Substantia nigra (tissue), 51 donors: ENCODE measurements at places on chromosomes 1 and 21.
A peak's percentile ranks its signal among the peaks of the same experiment; 100 is the strongest.

DNA sequence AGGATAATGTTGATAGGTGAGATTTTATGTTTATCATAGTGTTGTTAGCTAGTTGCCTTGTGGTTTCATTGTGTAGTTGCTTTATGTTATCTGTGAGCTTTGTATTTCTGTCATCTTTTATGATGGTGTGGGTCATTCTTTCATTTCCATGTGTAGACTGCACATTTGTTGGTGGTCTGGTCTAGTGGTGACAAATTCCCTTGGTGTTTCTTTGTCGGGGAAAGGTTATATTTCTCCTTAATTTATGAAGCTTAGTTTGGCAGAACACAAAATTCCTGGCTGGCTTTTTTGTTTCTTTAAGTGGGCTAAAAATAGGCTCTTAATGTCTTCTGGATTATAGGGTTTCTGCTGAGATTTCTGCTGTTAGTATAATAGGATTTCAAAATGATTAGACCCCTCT is 347.2 kb upstream of the ADAMTS5 start:
- DNase-seq, result no peak

- no peak for DNase-seq
Measured at GRCh38 chr1:89125913-89126580, at the start of gene GBP2. Gene GBP2 (minus strand): TSS chr1:89126114. CDS start chr1:89121966, 4,148 bp downstream.

GRCh38 chr1:172351346-172351745 is 69.1 kb upstream of the C1orf105 start:
- no peak for DNase-seq

GRCh38 chr1:49356594-49356993 is 579.9 kb upstream of the BEND5 start:
- DNase-seq, result no peak

DNA sequence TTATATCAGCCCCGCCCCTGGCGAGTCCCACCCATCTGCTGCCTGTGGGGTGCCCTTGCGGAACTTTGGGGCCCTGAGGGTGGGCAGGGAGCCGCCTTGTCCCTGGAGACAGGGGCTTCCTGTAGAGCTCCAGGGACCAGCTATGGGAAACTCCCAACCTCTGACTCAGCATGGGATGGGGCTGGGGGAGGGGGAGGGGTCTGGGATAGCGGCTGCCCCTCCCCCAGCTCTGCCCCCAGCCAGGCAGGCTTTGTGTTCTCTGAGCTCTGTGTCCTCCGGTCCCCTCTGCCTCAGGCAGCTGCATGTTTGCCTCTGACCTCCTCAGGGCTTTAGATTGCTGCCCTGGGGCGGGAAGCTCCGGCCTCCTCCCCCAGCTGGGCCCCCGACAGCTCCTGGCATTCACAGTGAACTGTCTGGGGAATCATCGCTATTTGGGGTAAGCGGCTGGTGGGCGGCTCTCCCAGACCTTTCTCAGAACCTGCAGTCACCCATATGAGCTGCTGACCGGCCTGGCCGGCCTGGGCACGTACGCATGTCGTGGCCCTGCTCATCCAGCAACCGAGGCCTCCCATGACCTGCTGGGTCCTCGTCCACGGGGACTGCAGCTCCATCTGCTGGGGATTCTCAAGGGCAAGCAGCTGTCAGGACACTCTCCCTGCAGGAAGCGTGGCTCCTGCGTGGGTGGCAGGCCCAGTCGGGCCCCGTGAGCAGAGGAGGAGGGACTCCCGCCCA is 17.1 kb downstream of the ARHGEF16 start:
- peak; percentile 23 for DNase-seq

DNA sequence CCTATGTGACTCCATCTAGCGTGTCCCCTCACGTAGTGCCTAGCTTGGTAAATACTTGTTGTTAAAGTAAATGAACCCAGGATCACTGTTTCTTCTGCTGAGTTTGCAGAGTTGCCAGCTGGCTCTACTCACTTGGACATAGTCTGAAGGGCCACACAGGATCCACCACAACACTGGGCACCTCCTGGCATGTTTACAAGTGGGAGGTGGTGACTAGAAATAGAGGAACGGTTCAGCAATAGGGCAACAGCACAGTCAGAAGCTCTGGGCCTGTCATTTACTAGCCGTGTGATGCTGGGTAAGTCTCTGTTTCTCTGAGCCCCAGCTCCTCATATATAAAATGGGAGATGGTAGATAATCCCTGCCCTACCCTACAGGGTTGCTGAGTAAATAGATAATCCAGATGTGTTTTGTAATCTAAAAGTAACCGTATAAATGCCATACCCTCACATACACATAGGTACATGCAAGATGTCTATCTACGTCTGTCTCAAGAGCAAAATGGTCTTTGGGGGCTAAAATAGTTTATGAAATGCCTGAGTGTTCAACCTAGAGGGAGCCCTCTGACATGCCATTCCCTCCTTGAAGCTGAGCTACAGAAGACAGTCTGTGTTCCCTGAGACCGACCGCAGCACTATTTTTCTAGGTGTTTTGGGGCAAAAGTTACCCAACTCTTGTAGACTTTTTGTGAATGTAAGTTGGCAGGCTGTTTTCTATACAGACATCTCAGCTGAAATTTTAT is 20.5 kb downstream of the RNF220 start:
- DNase-seq, result no peak

- DNase-seq, result peak; percentile 58
Measured at GRCh38 chr1:3858231-3858981, 1.1 kb downstream of the DFFB start.

DNA sequence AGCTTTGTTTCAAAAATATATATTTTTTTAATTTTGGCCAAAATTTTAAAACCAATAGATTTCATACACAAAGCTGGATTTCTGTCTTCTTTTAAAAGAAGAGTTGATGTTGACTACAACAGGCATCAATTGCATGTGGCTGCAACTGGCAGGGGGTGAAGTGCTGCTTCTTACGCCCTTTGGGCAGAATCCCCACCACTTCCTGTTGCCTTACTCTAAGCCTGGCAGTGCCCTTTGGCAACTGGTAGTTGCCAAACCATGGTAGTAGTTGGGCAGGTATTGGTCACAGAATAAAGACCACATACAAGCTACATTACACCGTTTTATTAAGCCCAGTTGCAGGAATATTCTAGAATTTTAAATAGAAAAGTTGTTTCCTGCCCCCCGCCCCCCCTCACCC is 17.0 kb downstream of the LAMC2 start:
- DNase-seq, result no peak

DNA sequence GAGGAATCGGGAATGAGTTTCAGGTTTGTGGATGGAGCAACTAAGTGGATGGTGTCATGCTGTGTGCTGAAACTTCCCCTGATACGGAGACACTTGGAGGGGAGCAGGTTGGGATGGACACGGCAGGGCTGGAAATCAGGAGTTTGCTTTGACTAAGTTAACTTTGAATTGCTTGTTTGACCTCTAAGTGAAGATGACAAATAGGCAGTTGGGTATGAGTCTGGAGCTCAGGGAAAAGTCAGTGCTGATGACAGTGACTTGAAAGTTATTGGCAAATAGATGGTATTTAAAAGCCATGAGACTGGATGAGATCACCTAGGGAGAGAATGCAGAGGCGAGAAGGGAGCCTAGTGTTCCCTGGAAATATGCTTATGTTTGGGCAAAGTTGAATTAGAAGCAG is 12.8 kb upstream of the ZSCAN20 start:
- DNase-seq, result no peak

GRCh38 chr1:241839369-241839979 is 8.5 kb upstream of the EXO1 start:
- no peak for DNase-seq

DNA sequence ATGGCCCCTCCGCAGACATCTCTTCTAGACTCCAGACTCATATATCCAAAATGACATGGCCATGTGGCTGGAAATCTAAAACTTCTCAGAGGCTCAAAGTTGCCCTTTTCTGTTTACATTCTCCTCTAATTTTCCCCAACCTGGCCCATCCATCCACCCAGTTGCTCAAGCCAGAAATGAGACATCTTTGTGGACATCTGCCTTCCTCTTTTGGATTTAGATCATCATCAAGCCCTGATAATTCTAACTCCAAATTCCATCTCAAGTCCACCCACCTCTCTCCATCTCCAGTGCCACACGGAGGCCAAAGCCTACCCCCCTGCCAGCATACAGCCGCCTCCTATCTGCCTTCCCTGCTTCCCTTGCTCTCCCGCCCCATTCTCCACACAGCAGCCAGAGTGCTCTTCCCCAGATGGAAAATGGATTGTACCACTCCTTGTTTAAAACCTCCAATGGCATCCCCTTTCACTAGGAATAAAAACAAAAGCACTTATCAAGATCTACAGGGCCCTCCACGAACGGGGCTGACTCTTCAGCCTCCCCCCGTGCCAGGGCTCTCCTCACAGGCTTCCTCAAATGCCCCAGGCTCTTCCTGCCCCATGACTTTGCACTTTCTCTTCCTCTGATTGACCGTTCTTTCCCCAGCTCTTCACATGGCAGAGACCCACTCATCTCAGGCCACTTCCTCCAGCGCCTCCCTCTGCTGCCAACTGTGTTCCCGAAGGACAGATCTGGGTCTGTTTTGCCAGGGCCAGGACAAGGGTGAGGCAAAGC is 40.1 kb downstream of the SYT6 start:
- DNase-seq, result peak; percentile 50

DNA sequence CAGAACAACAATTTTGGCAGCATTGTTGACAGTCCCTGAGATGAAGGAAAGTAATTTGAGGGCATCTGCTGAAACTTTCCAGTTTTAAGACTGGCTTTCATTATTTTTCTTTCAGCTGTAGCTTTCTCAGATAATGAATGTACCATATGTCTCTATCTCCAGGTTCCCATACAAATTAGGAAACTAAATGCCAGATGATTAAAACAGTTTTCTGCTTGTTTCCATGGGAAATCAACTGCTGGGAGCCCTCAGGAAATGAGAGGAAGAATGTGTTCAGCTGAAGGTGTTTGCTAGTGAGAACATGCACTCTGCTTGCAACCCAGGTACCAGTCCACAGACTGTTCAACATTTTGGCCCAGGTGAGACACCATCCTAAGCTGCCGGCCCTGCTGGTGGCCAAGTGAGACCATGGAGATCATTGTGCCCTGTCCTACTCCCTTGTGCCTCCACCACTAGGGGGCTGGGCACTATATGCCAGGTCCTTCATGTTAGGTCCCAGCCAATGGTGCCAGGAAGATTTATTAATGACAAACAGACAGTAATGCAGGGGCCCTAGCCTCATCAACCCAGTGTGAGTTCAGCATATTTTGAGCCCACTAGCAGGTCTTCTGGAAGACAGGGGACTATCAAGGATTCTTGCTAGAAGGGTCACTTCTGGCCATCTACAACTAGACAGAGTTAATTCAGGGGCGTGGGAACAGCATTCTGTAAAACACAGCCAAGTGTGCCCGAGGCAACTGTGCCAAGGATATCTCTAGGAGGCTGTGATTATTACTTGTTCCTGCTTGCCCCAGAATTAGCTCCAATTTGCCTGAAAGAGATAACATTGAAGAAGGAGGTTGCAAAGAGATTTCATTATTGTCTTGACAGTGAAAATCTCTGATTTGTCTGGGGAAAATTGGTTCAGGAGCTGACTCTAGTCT is 17.0 kb upstream of the LRRC8C start:
- no peak for DNase-seq

- no peak for DNase-seq
Measured at GRCh38 chr1:169724168-169724567, 9.7 kb downstream of the SELE start.

DNA sequence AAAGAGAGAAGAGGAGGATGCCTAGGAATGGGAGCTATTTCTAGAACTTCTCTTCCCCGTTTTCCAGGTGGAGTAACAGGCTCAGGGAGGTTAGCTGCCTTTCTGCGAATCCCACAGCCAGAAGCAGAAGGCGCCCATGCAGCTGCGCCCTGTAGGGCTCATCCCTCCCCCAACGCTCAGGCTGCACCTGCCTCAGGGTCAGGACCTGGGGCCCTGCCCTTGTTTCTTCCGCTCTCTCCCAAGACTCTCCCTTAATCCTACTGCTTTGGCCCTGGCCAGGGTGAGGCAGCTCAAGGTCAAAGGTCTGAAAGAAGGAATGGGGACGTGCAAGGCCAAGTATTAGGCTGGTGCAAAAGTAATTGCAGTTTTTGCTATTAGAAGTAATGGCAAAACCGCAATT is 30.5 kb upstream of the PADI2 start:
- no peak for DNase-seq

DNA sequence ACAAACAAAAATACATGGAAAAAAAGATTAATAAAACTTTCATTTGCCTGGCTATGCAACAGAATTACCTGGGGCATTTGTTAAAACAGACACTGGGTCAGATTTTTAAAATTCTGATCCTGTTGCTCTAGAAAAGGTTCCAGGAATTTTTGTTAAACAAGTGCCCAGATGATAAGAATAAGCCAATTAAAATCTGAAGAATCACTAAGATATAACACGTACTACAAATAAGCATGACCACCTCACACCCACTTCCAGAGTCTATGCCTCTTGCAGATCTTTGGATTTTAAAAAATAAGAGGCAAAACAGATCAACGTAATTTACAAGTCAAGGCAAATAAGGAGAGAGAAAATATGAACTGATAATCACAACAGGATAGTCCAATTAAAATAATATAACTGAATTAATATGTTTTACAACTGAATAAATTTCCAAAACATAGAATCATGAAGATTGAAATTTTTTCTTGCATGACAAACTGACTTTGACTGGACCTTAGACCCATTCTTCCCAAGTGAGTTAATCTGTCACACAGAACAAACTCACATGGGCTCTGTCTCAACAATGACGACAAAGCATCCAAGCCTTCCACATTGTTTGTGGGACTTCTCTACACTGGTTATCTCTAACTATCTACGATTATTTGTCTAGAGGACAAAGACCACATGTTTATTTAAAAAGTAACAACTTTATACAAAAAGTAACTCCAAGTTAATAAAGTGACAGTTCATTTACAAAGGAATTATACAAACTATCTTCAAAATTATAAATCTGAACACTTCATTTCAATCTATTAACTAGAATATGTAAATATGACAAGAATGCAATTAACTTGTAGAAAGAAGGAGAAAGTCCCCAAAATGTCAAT is 56.9 kb downstream of the COP1 start:
- no peak for DNase-seq

DNA sequence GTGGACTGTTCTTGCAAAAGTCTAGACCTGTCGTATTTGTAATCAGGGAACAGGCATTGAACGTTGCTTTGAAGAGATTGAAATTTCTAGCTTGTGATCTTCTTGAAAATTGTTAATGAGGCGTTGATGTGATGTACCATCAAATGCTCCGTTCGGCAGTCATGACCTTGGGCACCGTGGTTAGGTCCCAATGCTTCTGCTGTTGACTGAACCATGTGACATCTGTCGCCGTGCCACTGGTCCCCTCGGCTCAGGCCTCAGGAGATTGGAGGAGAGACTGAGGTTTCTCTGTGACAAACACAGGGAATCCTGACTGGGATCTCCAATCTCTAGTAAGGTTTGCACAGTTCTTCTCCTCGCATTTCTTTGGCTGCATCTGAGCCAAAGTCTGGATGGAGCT is 18.1 kb upstream of the KCNAB2 start:
- no peak for DNase-seq

GRCh38 chr1:40039245-40039756 is 1.2 kb upstream of the CAP1 start:
- no peak for DNase-seq

DNA sequence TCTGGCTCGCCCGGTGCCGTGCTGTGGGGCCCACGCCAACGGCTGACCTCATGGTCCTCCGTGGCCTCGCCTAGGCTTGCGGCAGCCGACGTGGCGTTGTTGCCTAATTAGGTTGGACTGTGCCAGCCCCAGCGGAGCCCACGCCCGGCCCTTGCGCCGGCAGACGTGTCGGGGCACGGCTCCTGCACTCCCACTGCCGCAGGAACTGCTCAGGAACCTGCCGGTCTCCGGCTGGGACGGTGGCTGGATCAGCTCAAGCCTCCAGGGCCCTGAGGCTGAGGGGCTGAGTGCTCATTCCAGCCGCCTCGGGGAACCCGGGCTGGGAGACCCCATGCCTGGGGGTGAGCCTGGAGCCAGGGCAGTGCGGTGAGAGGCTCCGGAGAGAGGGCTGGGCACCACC is 16.1 kb upstream of the PEX10 start:
- DNase-seq, result no peak

- peak; percentile 9 for DNase-seq
Measured at GRCh38 chr1:117895482-117896114, 33.8 kb downstream of the GDAP2 start.
